Cortex of kidney (tissue), 1 donor: ENCODE measurements at places on chromosomes 11 and 22.

- no peak for DNase-seq
Measured at GRCh38 chr22:49271831-49272230, 555.8 kb downstream of the BRD1 start.

GRCh38 chr11:8829556-8829955 lies 81.4 kb upstream of the AKIP1 start:
- no peak for DNase-seq

DNA sequence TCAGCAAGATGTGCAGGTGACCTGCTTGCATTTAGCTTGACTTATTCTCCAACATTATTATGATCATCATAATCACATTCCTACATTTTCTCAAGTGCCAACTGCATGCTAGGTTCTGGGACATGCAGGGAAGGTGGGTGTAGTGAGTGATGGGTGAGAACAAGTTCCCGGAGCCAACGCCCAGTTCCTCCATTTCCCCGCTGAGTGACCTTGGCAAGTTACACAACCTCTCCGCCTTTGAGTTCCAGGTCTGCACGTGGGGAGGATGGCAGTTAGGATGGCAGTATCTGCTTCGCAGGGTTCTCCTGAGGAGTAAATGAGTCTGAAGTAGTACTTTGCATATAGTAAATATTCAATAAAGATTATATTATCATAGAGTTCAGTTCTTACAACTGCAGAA lies 140.3 kb downstream of the GRIK4 start:
- no peak for DNase-seq

DNA sequence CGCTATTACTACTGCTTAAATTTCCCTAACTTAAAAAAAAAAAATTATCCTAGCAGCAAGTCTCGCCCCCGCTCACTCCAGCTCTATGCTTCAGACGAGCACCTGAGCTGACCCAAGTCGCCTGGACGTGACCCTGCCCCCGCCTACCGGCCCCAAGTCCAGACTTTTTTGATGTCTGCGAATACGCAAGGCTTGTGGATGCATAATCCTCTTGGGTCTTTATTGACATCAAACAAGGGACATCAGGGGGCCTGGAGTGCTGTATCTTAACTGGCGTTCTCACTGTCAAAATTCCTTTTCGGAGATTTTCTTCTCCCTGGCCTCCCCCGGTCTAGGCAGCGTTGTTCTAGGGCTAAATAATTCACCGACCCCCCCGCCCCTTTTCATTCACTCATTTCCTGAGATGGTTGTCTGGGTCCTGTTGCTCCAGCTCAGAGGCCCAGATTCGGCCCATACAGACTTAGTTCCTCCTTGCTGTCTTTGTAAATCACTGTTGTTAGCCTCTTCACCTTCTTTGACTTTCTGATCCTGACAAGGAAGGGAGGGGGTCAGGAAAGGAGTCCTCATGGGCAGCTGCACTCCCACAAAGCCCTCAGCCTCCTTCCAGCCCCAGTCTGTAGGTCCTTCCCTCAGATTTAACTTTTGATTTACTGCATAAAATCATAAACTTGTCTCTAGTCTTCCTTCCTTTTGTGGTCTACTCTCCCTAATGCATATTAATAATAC lies 601 bp upstream of the LRP4 start:
- no peak for DNase-seq

DNA sequence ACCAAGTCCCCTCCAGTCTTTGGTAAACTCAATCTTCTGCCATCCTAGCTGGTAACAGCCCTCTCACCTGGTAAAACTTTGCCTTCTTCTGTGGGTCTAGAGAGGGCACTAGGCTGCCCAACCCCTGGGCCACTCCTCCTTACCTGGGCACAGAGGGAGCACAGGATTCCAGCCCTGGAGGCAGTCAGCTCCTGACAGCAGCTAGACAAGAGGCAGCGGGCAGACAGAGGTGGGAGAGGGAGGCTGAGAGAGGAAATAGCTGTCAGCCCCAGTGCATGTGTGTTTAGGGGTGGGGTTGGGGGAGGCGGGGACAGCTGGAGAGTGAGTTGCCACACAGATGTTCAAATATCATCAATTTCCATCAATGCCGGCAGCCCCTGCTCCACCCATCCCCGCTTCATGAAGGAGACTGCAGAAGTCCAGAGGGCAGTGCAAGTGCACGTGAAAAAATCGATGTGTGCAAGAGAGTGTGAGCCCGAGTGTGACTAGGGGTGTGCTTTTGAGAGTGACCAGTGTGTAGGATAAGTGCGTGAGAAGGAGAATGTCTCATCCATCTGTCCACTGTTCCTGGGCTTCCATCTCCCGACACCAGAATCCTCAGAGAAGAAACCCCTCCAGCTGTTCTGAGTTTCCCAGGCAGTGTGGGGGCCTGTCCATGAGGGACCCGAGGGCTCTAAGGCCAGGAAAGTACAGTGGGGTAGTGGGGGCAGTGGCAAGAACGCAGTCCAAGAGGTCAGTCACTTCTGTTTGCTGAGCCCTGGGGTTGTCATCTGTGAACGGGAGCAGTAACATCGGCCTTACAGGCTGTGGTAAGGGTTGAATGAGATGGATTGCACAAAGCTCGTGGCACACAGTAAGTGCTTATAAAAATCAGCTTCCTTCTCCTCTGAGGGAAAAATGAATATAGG lies at the start of gene PTGDR2:
PTGDR2 (minus strand) TSS at position 225 of the 908 bp plus-strand sequence. CDS start 2,228 bp downstream, outside the sequence.
- DNase-seq = no peak

DNA sequence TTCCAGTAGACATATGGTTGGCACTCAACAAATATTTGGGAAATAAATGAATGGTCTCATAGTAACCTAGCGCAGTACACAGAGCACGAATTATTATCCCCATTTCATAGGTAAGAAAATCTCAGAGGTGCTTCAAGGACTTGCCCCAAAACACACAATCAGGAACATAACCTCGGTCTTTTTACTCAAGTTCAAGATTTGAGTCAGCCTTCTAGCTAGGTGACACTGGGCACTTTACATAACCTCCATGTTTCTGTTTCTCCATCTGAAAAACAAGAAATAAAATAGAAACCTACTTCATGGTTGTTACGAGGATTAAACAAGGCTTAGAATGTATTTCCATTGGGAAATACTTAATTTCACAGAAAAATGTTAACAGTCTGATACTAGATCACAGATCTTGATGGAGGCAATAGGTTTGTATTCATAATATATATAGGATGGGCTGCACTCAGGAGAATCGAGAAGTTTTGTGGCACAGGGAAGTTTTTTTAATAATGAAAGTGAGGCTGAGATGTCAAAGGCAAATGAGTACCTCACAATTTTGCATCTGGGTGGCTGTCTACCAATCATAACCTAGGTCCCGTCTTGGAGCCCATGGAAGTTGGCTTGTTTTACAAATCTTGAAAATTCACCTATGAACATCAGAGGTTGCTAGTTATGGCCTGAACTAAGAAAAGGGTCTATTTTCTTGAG lies 147.4 kb upstream of the ZC3H12C start:
- DNase-seq = no peak

DNA sequence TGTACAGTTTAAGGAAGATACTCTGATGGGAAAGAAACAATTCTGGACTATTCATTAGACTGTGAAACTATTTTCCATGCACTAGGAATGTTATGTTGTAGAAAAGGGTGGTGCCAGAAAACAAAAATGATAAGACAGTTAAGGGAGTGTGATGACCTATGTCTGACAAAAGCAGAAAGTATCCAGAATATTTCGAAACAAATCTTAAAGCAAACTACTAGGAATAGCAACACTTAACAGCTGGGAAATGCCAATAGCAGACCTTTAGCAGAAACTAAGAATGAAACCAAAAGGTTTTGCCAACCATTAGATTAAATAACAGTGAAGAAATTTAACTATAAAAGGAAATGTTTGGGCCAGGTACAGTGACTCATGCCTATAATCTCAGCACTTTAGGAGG lies 3.3 kb upstream of the ARHGAP20 start:
- DNase-seq = no peak

DNA sequence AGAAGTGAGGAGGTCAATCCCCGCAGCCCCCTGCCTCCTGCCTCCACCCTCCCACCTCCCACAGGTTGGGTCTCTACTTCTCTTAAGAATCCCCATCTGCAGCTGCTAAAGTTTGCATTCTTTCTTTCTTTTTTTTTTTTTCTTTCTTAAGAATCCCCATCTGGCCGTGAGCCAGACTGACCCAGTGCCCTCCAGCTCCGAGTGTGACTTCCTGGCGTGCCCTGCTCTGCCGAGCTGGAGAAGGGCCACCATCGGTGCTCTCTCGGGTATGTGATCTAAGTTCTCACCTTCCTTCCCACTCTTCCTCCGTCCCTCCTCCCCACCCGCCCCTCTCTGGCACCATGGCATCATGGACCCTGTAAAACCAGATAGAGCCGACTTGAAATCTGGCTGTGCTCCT lies 66.7 kb upstream of the LMO1 start:
- no peak for DNase-seq

- no peak for DNase-seq
Measured at GRCh38 chr11:117799634-117800033, 2.6 kb upstream of the DSCAML1 start.

DNA sequence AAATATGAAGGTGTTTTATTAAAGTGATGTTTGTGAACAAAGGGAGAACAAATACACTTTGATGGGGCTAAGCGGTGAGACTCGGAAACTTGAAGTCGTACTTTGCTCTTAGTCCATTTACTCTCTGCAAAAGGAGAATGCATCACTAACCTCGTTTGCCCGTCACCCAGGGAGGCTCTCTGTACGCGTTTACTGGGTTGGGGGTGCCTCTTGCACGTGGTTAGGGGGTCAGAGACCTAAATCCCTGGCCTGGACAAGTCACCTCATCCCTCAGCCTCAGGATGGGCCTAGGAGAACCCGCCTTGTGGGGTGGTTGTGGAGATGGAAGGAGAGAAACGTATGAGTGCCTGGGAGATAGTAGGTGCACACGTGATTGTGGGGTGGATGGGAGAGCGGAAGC lies 803 bp upstream of the IFT27 start:
- no peak for DNase-seq

GRCh38 chr11:134613646-134614045 lies 201.6 kb upstream of the B3GAT1 start:
- no peak for DNase-seq

GRCh38 chr11:125332821-125333220 lies 163.2 kb downstream of the FEZ1 start:
- no peak for DNase-seq

- DNase-seq = no peak
Measured at GRCh38 chr11:73393479-73394415, 17.5 kb downstream of the RELT start.

DNA sequence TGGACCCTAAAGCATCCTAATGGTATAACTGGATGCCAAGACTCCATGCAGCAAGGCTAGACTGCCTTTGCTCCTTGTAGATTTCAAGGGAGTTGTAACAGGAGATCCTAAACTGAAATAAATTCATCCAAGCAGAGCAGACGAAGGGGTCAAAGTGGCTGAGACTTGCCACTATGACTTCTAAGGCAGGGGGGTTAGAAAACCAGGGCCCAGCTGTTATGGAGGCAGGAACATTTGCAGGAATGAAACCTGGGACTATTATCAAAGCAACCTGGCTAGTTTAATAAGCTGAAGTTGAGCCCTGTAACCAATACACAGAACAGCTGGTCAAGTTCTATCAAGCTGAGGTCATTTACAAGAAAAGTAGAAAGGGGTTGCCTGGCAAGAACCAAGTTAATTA lies 122.2 kb upstream of the TRPC6 start:
- no peak for DNase-seq

- DNase-seq = no peak
Measured at GRCh38 chr22:31230871-31231621, 18.9 kb downstream of the LIMK2 start.

DNA sequence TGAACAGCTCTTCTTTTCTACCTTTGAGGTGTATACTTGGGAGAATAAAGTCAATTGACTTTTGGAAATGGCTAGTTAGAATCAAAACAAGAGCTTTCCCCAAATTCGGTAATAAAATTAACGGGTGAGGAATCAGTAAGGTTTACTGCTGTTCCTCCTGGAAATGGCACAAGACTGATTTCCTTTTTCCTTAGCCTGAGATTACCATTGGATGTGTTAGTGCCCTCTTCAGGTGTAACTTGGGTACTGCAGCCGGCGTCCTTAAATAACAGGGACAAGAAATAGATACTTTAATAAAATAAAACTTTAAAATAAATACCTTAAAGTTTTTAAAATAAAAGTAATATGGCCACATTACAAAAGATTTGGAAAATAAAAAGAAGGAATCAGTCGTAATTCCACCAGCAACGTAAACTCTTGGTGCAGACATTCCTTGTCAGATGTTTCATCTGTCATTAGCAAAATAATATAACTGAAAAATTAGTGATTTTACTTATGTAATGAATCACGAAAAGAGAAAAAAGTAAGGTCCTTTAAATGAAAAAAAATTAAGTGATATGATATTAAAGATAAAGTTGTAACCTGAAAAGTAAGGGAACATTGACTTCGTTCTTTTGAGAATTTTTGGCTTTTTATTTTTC lies 29.7 kb downstream of the ZFTA start:
- no peak for DNase-seq

DNA sequence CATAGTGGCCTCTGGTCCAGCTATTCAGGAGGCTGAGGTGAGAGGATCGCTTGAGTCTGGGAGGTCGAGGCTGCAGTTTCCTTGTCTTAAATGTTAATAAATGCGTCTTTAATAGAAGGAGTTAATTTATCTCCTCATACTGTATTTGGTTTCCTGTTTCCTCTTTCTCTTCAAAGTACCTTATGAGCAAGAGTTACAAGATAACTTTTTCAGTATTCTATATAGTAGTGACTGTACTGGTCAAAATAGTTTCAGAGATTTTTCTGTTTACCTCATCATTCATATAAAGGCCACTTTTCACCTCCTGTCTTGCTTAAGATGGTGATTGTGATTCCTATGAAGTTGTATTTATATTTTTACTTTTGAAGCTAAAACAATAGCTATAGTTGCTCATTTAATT lies 50.9 kb downstream of the MCAM start:
- no peak for DNase-seq

- no peak for DNase-seq
Measured at GRCh38 chr11:18563090-18563730, 25.3 kb downstream of the UEVLD start.

DNA sequence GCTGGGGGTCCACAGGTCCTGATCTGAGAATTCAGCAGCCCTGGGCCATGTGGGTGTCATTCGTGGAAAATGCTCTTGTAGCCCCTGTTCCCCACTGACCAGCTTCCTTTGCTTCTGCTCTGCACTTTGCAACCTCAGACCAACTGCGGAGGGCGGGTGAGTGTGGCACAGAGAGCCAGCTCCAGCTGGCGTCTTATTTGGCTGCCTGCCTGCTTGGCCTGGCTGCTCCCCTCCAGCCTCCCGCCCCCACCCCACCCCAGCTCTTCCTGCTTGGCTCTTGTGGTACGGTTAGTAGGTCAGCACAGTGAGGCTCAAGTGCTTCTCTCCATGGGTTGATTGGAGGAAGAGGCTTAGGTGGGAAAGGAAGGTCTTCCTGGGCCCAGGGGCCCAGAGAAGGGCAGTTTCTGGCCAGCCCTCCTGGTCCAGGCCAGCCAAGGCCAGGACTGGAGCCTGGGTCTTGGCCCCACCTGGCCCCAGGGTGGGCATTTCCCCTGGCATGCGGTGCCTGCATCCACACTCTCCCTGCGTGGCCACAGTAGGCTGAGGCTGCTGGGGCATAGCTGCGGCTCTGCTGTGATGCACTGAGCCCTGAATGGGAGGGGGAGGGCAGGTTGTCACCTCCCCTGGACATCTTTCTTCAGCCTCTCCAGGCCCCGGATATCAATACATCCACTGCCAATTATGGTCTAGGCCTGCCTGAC lies 26.5 kb downstream of the MYO7A start:
- no peak for DNase-seq

GRCh38 chr22:48362721-48363404 lies 1464.8 kb downstream of the BRD1 start:
- DNase-seq = no peak

GRCh38 chr11:67002297-67002913 lies 20.5 kb upstream of the SYT12 start:
- DNase-seq = no peak
